ENCODE measurements at places on chromosomes 5 and 9.

GRCh38 chr9:124709292-124709690, 61.8 kb downstream of the NR6A1 start:
- DNase-seq = no peak

DNA sequence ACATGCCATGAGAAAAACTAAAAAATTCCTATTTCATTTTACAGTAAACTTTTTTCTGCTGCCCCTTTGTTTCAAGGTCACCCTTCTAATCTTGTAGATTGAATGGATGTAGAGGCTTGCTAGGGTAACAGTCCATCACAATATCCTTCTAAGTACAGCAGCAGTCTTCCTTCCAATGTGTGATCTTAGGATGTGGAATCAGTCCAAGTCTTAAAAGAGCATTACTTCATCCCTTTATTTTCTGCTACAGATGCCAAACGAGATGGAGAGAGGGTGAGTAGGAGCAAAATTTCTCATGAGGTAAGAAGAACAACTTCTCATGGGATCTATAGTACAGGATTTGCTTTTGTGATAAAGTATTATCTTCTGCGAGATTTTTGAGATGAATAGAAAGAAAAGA, 704 bp upstream of the IL33 start:
- no peak for DNase-seq

DNA sequence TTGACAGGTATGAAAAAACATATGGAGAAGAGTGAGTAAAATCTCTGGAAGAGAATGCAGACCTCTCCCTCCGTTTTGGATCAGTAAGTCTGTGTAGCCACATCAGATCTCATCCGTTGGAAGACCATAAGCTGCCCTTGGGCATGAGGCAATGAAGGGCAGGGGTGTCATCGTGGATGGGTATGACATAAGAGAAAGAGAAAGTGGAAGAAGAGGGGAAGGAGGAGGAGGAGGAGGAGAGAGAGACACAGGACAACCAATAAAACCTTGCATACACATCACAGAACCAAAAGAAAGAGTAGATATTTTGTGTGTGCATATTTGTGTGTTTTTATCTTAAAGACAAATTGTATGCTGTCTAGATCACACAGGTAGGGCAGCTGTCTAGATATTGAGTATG, 50.7 kb downstream of the PRRC1 start:
- no peak for DNase-seq

DNA sequence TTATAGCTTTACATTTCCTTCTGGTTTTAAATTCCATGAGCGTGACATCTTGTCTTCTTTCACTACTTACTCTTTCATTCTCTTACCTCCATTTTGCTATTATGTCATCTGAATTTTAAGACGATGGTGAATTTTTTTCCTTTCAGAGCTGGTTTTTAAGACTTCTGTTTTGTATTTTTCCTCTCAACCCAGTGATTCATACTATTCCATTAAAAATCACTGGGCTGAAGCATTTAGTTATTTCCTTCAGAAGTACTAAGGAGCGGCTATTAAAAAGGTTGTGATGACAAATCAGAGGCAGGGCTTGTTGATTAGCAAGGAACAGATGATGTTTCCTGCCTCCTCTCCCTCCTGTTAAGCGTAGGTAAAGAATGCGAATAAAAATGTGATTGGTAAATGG, 16.5 kb downstream of the AGXT2 start:
- DNase-seq = no peak

- DNase-seq = no peak
These were observed 24.6 kb downstream of the RFK start for GRCh38 chr9:76369583-76369982.

Data from activated T-cell treated with anti-CD3 and anti-CD28 coated beads for 1 hour (primary cell).